ENCODE measurements at places on chromosomes 2 and 18. TPM values are rescaled to one million over a fixed set of nuclear protein-coding genes. Genes with fewer than 3 reads are reported as not detected.
A peak's percentile ranks its signal among the peaks of the same experiment; 100 is the strongest.

RBM43 gene
- 3.4 TPM for polyA plus RNA-seq

EHD3 gene
- polyA plus RNA-seq = 0.22 TPM

TFCP2L1 gene
- polyA plus RNA-seq = 0.66 TPM

ARID5A gene
- 2.9 TPM for polyA plus RNA-seq

ZNF512 gene
- 3.4 TPM for polyA plus RNA-seq

- no peaks in the 10 kb centered on the region for H3K36me3 ChIP-seq
- H3K4me1 ChIP-seq = no peaks in the 10 kb centered on the region
- DNase-seq = no peak
- no peaks in the 10 kb centered on the region for H3K27me3 ChIP-seq
- H3K4me3 ChIP-seq = no peak overlapping the region
Measured at GRCh38 chr2:33907866-33908265, 308.8 kb upstream of the FAM98A start.

DNA sequence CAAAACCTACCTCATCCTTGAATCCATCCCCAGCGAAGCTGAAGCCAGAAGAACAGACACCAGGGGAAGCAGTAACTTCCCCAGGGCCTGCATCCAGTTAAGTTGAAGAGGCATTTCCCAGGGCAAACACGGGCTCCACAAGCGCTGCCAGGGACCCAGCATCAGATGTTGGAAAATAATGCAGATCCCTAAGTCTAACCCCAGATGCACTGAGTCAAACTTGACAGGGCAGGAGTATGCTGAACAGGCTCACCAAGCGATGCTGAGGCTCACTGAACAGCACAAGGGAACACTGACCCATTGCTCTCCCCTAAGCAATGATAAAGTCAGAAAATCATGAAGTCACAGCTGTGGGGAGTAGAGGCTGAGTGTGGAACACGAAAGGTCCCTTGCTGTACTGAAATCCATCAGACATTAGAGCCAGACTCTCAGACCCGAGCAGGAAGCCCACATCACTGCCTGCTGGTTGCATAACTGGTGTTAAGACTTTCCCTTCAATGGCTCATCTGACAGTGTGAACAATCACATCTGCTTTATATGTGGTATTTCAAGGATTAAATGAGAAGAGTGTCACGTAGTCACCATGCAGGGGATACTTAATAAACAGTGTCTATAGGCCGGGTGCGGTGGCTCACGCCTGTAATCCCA is 36.2 kb downstream of the TNS1 start:
- H3K36me3 ChIP-seq = no peaks in the 10 kb centered on the region
- no peak for DNase-seq
- H3K27me3 ChIP-seq = no peaks in the 10 kb centered on the region
- peak overlapping the region; percentile 56 for H3K27ac ChIP-seq
- no peaks in the 10 kb centered on the region for H3K4me1 ChIP-seq
- no peak overlapping the region for H3K4me3 ChIP-seq

DNA sequence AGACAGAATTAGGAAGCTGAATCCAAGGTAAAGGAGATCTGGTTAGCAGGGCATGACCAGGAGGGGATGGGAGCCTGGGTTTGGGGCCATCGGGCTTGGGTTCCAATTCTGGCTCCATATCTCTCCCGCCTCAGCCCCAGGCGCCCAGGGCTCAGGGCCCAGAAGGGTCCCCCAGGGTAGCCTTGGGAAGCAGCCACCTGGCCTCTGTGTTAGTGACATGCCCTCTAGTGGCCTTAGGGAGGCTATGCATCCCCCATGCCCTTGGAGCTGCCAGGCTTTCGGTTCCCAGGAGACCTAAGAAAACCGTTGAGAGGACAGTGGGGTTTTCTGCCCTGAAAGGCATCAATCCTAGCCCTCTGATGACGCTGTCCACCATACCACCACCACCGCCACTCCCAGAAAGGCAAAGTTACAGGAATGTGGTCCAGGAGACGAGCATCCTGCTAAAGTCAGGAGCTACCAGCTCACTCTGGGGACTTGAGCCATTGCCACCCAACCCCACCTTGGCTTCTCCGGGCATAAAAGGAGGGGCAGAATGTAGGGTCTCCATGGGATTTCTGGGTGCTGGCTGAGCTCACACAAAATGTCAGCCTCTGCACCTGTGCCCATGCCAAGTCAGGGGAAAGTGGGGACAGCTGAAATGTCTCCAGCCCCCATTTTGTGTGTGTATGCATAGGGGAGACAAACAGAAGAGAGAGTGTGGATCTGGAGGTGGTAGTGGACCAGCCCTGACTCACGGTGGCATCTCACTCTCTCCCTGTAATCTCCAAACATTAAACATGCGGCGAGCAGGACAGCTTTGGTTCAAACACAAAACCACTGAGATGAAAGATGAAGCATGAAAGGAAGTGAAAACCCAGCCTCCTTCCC is 56.5 kb downstream of the EMX1 start:
- no peak overlapping the region for H3K27ac ChIP-seq
- no peaks in the 10 kb centered on the region for H3K27me3 ChIP-seq
- H3K36me3 ChIP-seq = peaks cover 22% of the 10 kb centered on the region
- DNase-seq = peak; percentile 56

GRCh38 chr2:209907746-209908145 is 94.7 kb upstream of the RPE start:
- H3K36me3 ChIP-seq = no peaks in the 10 kb centered on the region
- no peak for DNase-seq
- no peak overlapping the region for H3K27ac ChIP-seq
- H3K4me1 ChIP-seq = no peaks in the 10 kb centered on the region
- no peaks in the 10 kb centered on the region for H3K27me3 ChIP-seq

GRCh38 chr2:184141866-184142265 is 456.5 kb upstream of the ZNF804A start:
- H3K4me3 ChIP-seq = no peak overlapping the region
- DNase-seq = no peak
- no peaks in the 10 kb centered on the region for H3K36me3 ChIP-seq
- no peak overlapping the region for H3K27ac ChIP-seq

GRCh38 chr18:58605027-58606020 is 23.6 kb downstream of the ALPK2 start:
- no peak overlapping the region for H3K27ac ChIP-seq
- no peak for DNase-seq
- H3K4me1 ChIP-seq = no peaks in the 10 kb centered on the region
- no peak overlapping the region for H3K4me3 ChIP-seq
- H3K27me3 ChIP-seq = no peaks in the 10 kb centered on the region
- H3K36me3 ChIP-seq = no peaks in the 10 kb centered on the region

- no peaks in the 10 kb centered on the region for H3K27me3 ChIP-seq
- DNase-seq = no peak
- no peaks in the 10 kb centered on the region for H3K36me3 ChIP-seq
- H3K4me1 ChIP-seq = no peaks in the 10 kb centered on the region
- H3K27ac ChIP-seq = no peak overlapping the region
Measured at GRCh38 chr18:60259052-60259681, 113.4 kb downstream of the MC4R start.

DNA sequence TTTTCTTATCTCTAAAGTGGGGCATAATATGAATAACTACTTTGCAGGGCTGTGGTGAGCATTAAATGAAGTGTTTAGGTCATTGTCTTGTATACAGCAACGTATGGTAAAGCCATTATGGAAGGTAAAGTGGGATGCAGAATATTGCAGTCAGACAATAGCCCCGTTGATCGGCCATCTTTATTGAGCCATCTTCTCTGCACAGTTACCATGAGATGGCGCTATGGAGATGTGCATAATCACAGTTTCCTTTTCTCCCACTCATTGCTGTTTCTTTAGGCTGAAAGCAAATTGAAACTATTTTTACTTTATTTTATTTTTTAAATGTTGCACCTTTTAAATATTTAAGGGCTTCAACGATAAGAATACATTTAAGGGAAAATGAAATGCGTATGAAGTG is 108.9 kb downstream of the THSD7B start:
- no peaks in the 10 kb centered on the region for H3K4me1 ChIP-seq
- H3K36me3 ChIP-seq = no peaks in the 10 kb centered on the region
- H3K27me3 ChIP-seq = no peaks in the 10 kb centered on the region
- DNase-seq = peak; percentile 17
- no peak overlapping the region for H3K4me3 ChIP-seq
- H3K27ac ChIP-seq = no peak overlapping the region

- no peaks in the 10 kb centered on the region for H3K36me3 ChIP-seq
- H3K4me1 ChIP-seq = no peaks in the 10 kb centered on the region
- H3K27ac ChIP-seq = no peak overlapping the region
Measured at GRCh38 chr2:110800611-110801402, 68.4 kb downstream of the ACOXL start.

- H3K27me3 ChIP-seq = peaks cover 47% of the 10 kb centered on the region
- DNase-seq = peak; percentile 65
- peaks cover 6% of the 10 kb centered on the region for H3K36me3 ChIP-seq
- H3K27ac ChIP-seq = no peak overlapping the region
- H3K4me1 ChIP-seq = peaks cover 9% of the 10 kb centered on the region
- peak overlapping the region; percentile 35 for H3K4me3 ChIP-seq
Measured at GRCh38 chr2:74515981-74516633, 1.9 kb downstream of the TLX2 start.

- no peaks in the 10 kb centered on the region for H3K36me3 ChIP-seq
- H3K4me3 ChIP-seq = no peak overlapping the region
- no peak overlapping the region for H3K27ac ChIP-seq
- H3K4me1 ChIP-seq = no peaks in the 10 kb centered on the region
- H3K27me3 ChIP-seq = no peaks in the 10 kb centered on the region
Measured at GRCh38 chr2:123717636-123718334, 307.3 kb upstream of the CNTNAP5 start.

GRCh38 chr2:186617148-186617547 is 27.3 kb downstream of the ITGAV start:
- H3K27ac ChIP-seq = no peak overlapping the region
- no peak overlapping the region for H3K4me3 ChIP-seq

- no peak overlapping the region for H3K27ac ChIP-seq
- H3K27me3 ChIP-seq = no peaks in the 10 kb centered on the region
- no peaks in the 10 kb centered on the region for H3K4me1 ChIP-seq
Measured at GRCh38 chr2:157662401-157662800, 33.7 kb upstream of the ACVR1C start.

DNA sequence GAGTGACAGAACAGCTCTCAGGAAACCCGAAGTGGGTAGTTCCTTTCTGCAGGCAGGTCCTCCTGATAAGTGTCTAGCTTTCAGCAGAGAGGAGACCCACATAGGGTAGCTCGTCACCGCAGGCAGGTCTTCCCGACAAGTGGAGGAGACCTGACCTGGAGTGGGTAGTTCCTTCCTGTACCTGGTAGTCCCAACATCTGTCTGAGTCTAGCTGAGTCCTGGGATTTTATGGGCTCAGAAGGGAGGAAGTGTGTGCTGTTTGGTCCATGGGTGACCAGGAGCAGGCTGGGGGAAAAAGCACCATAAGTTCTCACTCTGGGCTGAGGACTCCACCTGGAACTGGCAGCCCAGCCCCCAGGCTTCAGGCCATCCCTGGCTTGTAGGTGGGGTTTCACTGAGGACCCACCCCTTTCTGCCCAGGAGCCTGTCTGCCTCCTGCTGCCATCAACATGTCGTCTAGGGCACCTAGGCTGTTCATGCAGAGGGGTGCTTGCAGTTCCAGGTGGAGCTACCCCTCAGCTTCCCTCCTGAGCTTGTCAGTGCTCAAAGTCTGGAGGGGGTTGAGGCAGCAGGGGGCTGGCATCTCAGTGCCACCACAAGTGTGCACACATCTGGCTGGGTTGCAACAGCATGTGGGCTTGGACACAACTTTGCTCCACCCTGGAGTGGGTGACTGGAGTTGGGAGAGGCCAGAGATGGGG is 9.4 kb downstream of the DYSF start:
- H3K27ac ChIP-seq = no peak overlapping the region
- peaks cover 44% of the 10 kb centered on the region for H3K27me3 ChIP-seq
- H3K4me1 ChIP-seq = no peaks in the 10 kb centered on the region
- no peaks in the 10 kb centered on the region for H3K36me3 ChIP-seq
- no peak for DNase-seq

DNA sequence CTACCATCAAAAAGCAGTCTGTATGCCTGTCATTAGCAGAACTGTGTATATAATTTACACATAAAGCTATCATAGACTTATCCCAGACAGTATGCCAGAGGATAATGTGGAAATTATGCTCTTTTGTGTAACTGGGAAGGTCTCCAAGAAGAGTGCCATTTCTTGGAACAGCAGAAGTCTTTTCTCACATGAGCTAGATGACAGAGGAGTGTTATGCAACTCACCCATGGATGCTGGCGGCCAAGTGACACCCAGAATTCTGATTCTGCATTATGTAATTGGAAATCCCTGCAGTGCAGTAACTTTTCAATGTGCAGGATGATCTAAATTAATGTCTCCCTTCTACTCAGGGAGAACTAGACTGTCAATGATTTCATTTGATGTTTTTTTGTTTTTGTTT is 160.0 kb downstream of the UBE2E3 start:
- no peak for DNase-seq
- H3K36me3 ChIP-seq = no peaks in the 10 kb centered on the region
- H3K27ac ChIP-seq = no peak overlapping the region
- no peak overlapping the region for H3K4me3 ChIP-seq
- H3K4me1 ChIP-seq = no peaks in the 10 kb centered on the region

GRCh38 chr2:223260681-223261080 is 208.7 kb downstream of the KCNE4 start:
- H3K36me3 ChIP-seq = no peaks in the 10 kb centered on the region
- H3K27ac ChIP-seq = no peak overlapping the region
- no peak for DNase-seq

- no peak overlapping the region for H3K4me3 ChIP-seq
- no peaks in the 10 kb centered on the region for H3K4me1 ChIP-seq
- peaks cover 7% of the 10 kb centered on the region for H3K36me3 ChIP-seq
- H3K27me3 ChIP-seq = no peaks in the 10 kb centered on the region
- no peak overlapping the region for H3K27ac ChIP-seq
- DNase-seq = no peak
Measured at GRCh38 chr2:152391318-152391717, 56.3 kb downstream of the FMNL2 start.

DNA sequence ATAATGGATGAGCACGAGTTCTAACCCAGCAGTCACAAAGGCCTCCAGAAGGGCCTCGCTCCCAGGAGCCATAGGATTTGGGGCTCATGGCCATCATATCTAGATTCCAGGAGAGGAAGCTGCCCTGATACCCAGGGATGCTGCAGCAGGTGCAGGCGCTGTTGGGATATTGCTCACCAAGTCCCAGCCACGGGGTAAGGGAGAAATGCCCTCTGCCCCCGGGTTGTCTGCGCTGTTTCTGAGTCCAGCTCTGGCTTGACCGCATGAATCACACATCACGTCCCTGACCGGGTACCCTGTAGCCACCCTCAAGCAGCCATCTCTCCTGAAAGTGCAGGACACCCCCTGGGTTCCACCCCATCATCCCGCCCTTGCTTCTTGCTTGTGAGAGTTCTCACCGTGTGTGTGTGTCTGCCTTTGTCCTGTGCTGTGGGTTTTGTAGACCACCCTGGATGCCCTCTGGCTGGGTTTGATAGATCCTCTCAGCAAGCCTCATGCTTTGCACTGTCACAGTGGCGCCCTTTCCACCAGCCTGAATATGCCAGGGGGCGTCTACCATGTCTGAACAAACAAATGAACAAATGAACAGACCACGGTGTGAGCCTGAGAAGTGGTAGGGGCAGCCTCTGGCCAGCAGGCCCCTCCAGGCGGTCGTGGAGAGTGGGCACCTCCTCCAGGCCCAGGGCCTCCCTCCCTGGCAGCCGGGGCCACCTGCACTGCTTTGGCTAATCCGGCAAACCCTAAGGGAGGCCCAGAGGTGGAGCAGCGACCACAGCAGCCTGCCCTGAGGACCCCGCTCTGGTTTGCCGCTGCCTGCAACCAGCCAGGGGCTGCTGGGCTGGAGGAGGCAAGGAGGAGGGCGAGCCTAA is 32.1 kb downstream of the ADRA2B start:
- DNase-seq = no peak
- H3K27ac ChIP-seq = no peak overlapping the region
- H3K4me1 ChIP-seq = no peaks in the 10 kb centered on the region
- H3K4me3 ChIP-seq = no peak overlapping the region

GRCh38 chr2:72006188-72006736 is 141.4 kb downstream of the CYP26B1 start:
- H3K4me1 ChIP-seq = peaks cover 2% of the 10 kb centered on the region
- H3K4me3 ChIP-seq = no peak overlapping the region
- no peak for DNase-seq
